ENCODE measurements at places on chromosomes 2 and 18. TPM values are rescaled to one million over a fixed set of nuclear protein-coding genes. Genes with fewer than 3 reads are reported as not detected.
A peak's percentile ranks its signal among the peaks of the same experiment; 100 is the strongest.

DNA sequence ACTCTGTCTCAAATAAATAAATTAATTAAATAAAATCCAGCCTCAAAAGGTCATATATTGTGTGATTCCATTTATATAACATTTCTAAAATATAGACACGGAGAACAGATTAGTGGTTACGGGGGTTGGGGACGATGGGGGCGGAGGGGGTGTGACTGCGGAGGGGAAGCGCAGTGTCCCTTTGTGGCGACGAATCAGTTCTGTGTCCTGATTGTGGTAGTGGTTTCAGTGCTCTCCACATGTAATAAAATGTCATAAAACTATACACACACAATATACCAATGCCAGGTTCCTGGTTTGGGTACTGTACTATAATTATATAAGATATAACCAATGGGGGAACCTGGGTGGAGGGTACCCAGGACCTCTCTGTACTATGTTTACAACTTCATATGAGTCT, 186.4 kb downstream of the ANAPC1 start:
- DNase-seq: no peak

DNA sequence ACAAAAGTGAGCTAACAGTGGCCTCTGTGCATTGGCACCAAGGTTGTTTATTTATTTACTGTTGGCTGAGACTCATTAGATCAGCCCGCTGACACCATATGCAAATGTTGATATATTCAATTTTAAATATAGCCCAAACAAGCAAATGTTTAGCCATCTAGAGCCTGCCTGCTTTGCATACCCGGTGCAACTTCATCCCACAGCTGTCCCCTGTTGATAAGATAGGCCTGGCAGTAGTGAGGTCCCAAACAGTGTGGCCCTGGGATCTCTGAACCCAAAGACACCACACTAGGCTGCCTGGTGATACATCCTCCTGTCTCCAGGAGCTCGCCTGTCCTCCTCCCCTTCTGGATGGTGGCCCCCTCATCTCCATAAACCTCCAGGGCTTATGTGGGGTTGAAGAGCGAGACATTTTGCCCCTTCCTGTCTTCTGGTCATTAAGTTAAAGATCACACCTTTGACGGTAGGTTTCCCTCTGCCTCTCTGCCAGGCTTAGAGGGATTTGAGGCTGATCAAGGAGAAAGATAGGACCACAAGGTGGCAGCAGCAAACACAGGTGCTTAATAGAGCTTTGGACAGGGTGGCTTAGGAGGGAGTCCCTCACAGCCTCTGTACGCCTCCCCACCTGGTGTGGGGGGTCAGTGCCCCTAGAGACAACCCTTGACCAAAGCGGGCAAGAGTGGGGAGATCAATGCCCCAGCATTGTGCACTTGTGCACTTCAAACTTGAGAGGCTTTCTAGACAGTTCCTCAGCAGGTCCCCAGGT, 23.7 kb upstream of the MYO5B start:
- DNase-seq: peak; percentile 58

GRCh38 chr2:235439959-235440662, 53.7 kb upstream of the AGAP1 start:
- DNase-seq: no peak

The ADD2 gene
- 26.3 TPM for total RNA-seq

- no peak for DNase-seq
Observed at GRCh38 chr2:70975237-70975636, 3.2 kb upstream of the ANKRD53 start.

The STARD6 gene
- not detected for total RNA-seq

DNA sequence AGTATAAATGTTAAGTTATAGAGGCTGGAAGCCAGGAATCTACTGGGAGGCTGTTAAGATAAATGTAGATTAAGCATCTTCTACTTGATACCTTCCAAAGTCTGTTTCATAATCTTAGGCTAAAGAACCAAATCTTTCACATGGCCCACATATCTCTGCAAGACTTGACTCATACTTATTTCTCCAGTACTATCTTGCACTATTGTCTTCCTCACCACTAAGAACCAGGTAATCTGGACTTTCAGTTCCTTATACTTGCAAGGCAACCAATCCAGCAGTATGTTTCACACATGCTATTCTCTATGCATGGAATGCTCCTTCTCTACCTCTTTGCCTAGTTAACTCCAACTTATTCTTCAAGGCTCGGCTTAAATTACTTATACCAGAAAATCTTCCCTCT, 62.2 kb downstream of the RBMS1 start:
- no peak for DNase-seq

The STAT1 gene
- 311 TPM for total RNA-seq

- no peak for DNase-seq
Observed at GRCh38 chr18:62883937-62884735, 168.8 kb downstream of the PHLPP1 start.

The CLIP4 gene
- total RNA-seq: 25.3 TPM

The SLC11A1 gene
- total RNA-seq: 0.23 TPM

DNA sequence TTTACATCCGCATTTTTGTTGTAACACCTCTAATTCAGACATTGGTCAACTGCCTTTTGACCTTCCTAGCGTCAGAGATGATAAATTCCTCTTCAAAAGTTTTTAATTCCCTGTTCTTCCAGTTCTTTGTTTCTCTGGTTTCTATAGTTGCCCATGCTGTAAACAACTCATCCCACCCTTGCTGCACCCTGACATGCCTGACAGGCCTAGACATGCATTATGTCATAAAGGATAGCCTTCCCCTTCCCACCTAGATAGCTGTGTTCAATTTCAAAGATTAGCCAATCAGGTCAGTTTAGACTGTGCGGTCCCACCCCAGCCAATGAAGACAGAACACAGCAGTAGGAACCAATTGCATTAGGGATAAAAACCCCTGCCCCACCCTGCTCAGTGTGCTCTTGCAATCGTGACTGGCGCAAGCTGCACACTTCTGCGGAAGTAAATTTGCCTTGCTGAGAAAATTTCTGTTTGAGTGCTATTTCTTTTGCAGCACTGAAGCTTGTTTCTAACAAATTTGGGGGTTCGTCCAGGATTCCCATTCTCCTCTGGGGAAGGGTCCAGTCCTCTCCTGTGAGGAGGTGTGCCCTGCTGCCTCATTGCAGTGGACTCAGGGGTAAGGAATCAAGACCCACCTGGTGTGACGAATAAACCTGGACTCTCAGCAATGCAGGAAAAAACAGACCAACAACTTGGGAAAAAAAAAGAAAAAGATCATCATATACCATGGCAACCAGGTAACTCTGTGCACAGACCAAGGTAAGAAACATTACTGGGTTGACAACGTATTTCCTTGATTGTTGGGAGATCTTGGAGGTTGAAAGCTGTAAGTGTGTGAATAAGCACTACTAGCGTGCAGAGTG, 9.1 kb upstream of the SAP130 start:
- no peak for DNase-seq

The RALBP1 gene
- total RNA-seq: 50.2 TPM

The AQP4 gene
- not detected for total RNA-seq

DNA sequence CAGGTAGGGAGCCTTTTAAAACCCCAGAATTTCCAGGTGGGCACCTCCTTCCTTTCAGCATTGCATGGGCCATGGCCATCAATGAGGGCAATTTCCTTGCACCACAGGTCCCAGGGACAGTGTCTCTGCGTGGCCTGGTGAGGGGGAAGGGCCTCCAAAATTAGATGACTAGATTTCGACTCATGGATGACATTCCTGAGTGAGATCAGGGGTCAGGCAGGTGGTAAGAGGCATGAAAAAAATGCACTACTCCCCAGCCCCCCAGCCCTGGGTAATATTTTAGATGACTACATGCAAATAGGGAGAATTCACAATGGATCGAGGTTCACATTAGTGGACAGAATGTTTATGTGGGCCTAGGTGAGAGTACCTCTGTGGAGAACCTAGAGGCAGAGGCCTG, 19.0 kb upstream of the IGFBP5 start:
- no peak for DNase-seq

The TLX2 gene
- total RNA-seq: 0.16 TPM

DNA sequence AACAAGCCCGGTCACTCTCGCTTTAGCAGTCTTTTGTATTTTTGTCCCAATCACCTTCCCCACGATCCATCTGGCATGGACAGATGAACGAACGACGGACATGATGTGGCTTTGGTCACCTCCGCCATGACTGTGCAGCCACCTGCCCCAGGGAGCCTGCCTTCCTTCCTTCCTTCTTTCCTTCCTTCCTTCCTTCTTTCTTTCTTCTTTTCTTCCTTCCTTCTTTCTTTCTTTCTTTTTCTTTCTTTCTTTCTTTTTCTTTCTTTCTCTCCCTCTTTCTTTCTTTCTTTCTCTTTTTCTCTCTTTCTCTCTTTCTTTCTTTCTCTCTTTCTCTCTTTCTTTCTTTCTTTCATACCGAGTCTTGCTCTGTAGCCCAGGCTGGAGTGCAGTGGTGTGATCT, 39.0 kb downstream of the ATP8B1 start:
- no peak for DNase-seq

DNA sequence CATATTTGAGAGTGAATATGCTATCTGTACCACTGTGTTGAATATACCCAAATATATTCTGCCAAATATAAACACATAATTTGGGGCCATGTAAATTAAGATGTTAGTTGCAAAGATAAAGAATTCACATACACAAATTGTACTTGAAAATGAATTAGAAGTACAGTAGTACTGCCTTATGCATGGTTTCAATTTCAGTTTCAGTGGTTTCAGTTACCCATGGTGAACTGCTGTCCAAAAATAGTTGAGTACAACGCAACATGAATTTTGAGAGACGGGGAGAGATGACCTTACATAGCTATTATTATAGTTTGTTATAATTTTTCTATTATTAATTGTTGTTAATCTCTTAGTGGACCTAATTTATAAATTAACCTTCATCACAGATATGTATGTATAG, 1313.0 kb upstream of the FAM98A start:
- DNase-seq: no peak

- no peak for DNase-seq
Observed at GRCh38 chr2:206920310-206920709, 19.0 kb upstream of the CPO start.

DNA sequence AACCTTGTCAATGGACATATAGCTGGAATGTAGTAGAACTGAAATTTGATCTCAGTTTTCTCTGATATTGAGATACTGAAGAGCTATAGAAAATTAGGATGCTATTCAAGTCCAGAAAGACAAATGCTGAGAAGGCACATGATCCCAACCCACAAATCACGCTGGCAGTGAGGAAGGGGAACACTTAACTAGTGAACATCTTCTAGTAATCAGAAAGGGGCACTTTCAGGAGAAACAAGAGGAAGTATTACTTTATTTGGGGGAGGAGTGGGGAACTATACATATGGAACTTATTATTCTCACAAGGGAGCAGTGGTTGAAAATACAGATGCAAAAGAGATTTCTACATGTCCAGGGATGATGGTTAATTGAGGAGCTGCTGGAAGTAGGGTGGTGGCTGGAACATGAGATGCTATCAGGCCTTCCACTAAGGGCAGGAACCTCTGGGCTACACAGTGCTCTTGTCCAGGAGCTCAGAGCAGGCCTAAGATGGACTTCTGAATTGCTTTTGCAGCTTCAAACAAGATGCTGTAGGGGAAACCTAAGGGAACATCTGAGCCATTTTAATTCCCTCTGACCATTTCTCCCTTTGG, 79.3 kb downstream of the TGFA start:
- no peak for DNase-seq

The MAPK4 gene
- total RNA-seq: not detected

The MC5R gene
- total RNA-seq: not detected

- no peak for DNase-seq
Observed at GRCh38 chr2:128299628-128300027, 19.0 kb downstream of the HS6ST1 start.

GRCh38 chr2:11819235-11819729, 72.8 kb downstream of the LPIN1 start:
- DNase-seq: no peak

GRCh38 chr18:6729247-6730091, at the start of gene ARHGAP28:
Gene ARHGAP28, plus strand, starts transcription at chr18:6729716. Its CDS starts 106 bp downstream, at chr18:6729822.
- DNase-seq: peak; percentile 24

- no peak for DNase-seq
Observed at GRCh38 chr18:27778925-27779324, 398.0 kb downstream of the CDH2 start.

DNA sequence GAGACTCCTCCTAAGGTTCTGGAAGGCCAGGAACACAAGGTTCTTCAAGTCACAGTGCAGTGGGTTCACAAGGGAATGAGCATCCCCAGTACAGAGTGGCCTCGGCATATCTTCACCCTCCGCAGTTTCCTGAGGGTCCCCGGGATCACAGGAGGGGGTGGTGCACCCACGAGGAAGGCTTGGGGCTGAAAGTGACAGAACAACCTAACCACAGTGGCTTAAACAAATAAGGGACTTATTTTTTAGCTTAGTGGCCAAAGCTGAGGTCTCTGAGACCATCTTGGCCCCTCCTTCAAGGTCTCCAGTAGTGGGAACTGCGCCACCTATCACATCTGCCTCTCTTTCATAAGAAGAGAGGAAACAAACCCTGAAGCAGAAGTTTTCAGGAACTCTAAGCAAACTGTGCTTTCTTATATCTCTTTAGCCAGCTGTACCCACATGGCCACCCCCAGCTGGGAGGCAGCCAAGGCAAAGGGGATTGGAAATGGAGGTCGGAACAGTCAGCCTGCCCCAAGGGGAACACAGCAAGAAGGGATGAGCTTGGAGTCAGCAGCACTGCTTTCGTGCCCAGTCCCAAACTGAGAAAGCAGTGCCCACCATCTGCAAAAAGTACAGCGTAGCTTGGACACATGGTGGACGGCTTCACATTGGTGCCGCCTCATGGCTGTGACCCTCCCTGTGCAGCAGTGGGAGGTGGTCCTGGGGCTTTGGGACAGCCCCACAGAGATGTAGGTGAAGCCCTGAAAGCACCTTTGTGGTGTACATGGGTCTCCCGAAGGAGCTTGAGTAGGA, 260.0 kb upstream of the ID2 start:
- DNase-seq: no peak

The KCNIP3 gene
- total RNA-seq: not detected

- no peak for DNase-seq
Observed at GRCh38 chr2:238267341-238267710, 21.1 kb downstream of the PER2 start.

The GKN1 gene
- not detected for total RNA-seq

DNA sequence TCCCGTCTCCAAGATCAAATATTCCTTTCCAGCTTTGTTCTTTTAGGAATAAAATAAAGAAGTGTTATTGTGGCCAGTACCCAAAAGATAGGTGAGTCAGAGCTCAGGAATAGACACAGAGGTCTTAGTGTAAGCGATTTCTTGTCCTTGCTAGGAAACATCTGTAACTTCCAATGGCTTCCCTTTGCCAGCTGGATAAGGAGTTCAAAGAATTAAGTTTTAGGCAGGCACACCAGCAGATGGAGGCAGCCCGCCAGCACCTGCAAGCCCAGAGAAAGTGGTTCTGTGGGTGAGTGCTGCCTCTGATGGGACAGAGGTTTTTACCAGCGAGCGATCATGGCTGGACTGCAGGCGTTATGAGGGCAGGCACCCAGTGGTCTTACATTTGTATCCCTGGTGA, 125.4 kb downstream of the MGAT5 start:
- no peak for DNase-seq

- no peak for DNase-seq
Observed at GRCh38 chr2:71601136-71602114, 148.1 kb downstream of the DYSF start.

GRCh38 chr2:8636721-8637636, 44.9 kb upstream of the ID2 start:
- no peak for DNase-seq

- peak; percentile 89 for DNase-seq
Observed at GRCh38 chr2:29115797-29116781, 874 bp downstream of the CLIP4 start.
